Psoas muscle (tissue), 8 donors: ENCODE measurements at places on chromosomes 11 and 22. TPM values are rescaled to one million over a fixed set of nuclear protein-coding genes. Genes with fewer than 3 reads are reported as not detected.
A peak's percentile ranks its signal among the peaks of the same experiment; 100 is the strongest.

Gene PIWIL4
- 1.7 TPM for total RNA-seq

Gene OR6A2
- not detected for total RNA-seq

Gene PC
- 33.0 TPM for total RNA-seq

Gene CCDC116
- 0.13 TPM for total RNA-seq

Gene THAP7
- 27.4 TPM for total RNA-seq

Gene DNAJB13
- not detected for total RNA-seq

Gene TENM4
- total RNA-seq: 1.7 TPM

Gene HBG1
- total RNA-seq: not detected

Gene TMEM151A
- not detected for total RNA-seq

- H3K4me3 ChIP-seq: no peak overlapping the region
- no peak overlapping the region for H3K27ac ChIP-seq
- peak; percentile 68 for DNase-seq
- H3K27me3 ChIP-seq: no peaks in the 10 kb centered on the region
- no peaks in the 10 kb centered on the region for H3K4me1 ChIP-seq
Measured at GRCh38 chr11:250740-251299, 14.0 kb downstream of the PSMD13 start.

GRCh38 chr11:99351624-99352023 lies 330.9 kb downstream of the CNTN5 start:
- DNase-seq: no peak
- no peaks in the 10 kb centered on the region for H3K27me3 ChIP-seq
- no peaks in the 10 kb centered on the region for H3K36me3 ChIP-seq
- H3K27ac ChIP-seq: peak overlapping the region; percentile 70
- no peak overlapping the region for H3K4me3 ChIP-seq

GRCh38 chr11:133047036-133047770 lies 485.1 kb downstream of the OPCML start:
- H3K4me3 ChIP-seq: no peak overlapping the region
- H3K27me3 ChIP-seq: peaks cover 2% of the 10 kb centered on the region
- no peak for DNase-seq
- H3K4me1 ChIP-seq: no peaks in the 10 kb centered on the region
- H3K27ac ChIP-seq: no peak overlapping the region

GRCh38 chr11:6925636-6926207 lies 504 bp upstream of the ZNF215 start:
- H3K4me3 ChIP-seq: peak overlapping the region; percentile 63
- peaks cover 16% of the 10 kb centered on the region for H3K27me3 ChIP-seq

DNA sequence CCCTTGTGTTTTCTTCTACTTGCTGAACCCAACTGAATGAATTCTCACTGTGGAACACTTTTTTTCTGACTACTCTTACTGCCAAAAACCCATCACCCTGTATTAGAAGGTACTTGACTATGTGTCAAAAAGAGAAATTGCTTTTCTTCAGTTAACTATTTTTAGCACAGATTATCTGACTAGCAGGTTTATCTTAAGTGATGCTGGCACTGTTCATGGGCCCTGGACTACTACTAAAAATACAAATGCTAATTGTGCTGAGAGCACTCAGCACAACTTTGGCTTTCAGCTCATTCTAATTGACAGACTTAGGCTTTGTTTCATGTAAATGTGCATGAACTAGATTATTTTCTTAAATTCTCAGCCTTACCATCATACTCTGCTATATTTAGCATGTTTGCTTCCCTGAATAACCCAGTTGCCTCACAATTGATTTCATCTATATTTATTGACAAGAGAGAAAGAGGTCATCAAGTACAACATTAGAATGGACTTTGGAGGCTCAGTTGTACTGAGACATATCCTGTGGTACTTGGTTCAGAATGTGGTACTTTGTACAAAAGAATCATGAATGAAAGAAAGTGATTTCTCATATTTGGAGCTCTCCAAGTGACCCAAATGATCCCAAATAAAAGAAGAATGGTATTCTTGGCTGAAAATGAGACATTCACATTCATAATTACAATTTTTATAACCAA lies 478.3 kb downstream of the KCNA4 start:
- no peak overlapping the region for H3K27ac ChIP-seq
- no peaks in the 10 kb centered on the region for H3K27me3 ChIP-seq
- H3K4me3 ChIP-seq: no peak overlapping the region
- DNase-seq: no peak

GRCh38 chr11:95229993-95230809 lies 801 bp downstream of the SESN3 start:
- H3K4me3 ChIP-seq: peak overlapping the region; percentile 83
- H3K4me1 ChIP-seq: peaks cover 8% of the 10 kb centered on the region
- H3K27ac ChIP-seq: peak overlapping the region; percentile 50

DNA sequence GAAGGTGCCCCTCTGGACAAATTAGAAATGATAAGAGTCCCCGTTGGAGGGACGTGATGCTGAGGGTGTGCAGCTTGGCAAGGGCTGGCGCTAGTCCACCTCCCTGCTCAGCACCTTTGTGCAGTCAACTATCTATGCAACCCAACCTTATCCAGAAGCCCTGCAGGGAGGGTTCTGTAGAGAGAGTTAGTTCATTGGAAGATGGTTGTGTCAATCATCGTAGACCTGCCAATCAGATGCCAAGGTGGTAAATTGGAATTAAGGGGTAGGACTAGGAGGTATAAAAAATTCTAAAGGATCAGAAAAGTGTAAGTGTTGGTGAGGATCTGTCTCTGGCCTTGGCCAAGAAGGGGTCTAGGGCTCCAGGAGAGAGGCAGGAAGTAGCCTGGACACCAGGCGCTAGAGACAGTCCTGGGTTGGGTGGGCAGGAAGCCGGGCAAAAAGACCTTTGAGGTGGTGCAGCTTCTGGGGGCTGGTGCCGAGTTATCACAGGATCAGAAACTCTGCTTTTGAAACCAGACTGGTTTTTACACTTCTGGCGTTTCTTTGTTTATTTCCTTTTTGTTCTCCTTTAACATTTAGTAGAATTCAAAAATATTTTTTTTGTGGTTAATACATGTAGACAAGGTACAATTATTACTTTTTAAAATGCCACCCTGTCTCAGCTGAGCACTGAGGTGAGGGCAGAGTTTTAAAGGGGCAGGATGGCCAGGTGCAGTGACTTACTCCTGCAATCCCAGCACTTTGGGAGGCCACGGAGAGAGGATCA lies 1.6 kb downstream of the C1QTNF6 start:
- H3K36me3 ChIP-seq: no peaks in the 10 kb centered on the region
- H3K4me1 ChIP-seq: peaks cover 39% of the 10 kb centered on the region
- H3K27me3 ChIP-seq: no peaks in the 10 kb centered on the region
- H3K27ac ChIP-seq: no peak overlapping the region
- H3K4me3 ChIP-seq: no peak overlapping the region

DNA sequence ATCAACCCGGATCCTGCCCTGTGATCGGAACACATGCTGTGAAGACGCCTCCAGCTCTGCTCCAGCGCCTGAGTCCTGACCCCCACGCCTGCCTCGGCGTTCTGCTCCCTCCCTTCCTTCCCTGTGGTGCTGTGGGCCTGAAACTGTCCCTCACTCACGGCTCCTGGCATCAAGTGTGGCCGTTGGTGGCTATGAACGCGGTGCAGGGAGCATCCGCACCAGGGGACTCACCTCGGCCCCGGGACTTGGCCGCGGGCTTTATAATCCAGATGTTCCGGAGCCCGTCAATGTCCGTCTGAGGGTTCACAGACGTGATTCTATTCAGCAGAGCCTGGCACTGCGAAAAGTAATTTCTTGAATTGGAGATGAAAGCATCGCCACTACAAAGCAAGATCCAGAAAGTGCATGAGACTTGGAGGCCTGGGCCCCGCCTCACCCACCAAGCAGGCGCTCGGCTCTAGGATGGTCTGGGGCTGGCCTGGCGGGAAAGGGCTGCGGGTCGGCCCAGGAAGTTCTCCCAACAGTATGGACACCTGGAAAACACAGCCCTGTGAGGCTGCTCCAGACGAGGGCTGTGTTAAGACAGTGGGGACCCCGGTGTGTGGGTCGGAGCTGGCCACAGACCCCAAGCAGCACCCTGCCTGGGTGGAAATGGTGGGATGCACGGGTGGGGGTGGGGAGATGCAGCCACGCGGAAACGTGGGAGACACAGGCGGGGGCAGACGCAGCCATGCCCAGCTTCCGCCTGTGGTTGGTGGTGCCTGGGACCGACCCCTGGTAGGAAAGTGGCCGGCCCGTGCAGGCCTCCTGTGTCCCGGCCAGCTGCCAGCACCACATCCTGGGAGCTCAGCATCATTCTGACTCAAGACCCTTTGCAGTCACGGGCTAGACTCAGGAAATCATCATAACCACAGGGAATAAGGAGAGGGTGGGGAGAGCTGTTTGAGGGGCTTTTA lies 21.8 kb upstream of the IL17REL start:
- H3K27ac ChIP-seq: no peak overlapping the region
- H3K27me3 ChIP-seq: peaks cover 55% of the 10 kb centered on the region
- DNase-seq: no peak

DNA sequence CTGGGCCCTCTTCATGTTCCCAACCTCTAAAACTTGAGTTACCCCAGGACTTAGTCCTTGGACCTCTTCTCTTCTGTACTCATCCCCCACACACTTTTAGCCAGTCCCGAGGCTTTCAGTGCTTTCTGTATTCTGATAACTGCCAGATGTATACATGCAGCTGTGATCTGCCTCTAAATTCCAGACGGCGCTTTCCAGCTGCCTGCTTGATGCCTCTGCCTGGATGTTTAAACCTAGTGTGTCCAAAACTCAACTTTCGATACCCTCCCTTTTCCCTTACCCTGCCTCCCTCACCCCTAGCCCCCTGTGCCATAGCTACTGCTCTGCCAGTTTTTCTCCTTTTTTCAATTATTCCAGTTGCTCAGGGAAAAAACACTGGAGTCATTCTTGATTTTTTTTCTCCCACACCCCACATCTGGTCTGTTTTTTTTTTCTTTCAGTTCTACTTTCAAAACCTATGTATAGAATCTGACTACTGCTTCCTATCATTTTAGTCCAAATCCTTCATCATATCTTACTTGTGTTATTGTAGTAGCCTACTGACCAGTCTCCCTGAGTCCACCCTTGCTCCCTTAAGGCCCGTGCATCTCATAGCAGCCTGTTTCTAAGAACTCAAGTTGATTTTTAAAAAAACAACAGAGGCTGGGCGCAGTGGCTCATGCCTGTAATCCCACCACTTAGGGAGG lies 32.9 kb upstream of the TECTA start:
- H3K36me3 ChIP-seq: peaks cover 5% of the 10 kb centered on the region
- H3K4me1 ChIP-seq: no peaks in the 10 kb centered on the region
- DNase-seq: no peak
- H3K27ac ChIP-seq: no peak overlapping the region
- no peaks in the 10 kb centered on the region for H3K27me3 ChIP-seq

DNA sequence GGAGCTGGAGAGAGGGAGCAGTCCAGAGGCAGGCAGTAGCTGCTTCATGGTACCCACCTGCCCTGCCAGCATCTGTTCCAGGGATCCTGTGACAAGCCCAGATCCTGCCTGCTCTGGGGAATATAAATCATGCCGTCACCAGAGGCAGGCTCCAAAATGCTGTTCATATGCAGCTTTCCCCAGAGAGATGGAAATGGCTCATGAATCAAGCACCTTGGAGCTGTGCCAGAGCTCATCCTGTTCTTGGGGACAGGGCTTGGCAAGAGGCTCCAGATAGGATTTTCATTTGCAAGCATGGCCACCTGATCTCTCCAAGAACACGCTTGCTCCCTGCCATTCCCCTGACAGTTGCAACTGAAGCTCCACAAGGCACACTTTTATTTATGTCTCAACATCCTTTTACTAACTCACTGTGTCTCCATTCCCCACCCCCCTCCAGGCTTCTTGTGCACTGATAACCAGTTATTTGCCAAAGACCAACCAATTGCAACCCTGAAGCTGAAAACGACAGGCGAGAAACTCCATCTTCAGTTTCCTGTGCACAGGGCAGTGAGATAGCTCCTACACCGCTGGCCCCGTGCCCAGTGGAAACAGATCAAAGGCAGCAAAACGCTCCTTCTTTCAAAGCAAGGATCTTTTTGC lies 115.8 kb upstream of the PITPNB start:
- H3K27ac ChIP-seq: peak overlapping the region; percentile 82
- H3K4me1 ChIP-seq: peaks cover 45% of the 10 kb centered on the region
- H3K36me3 ChIP-seq: no peaks in the 10 kb centered on the region

- H3K27me3 ChIP-seq: no peaks in the 10 kb centered on the region
- H3K4me1 ChIP-seq: no peaks in the 10 kb centered on the region
- H3K27ac ChIP-seq: no peak overlapping the region
- DNase-seq: no peak
Measured at GRCh38 chr11:37957717-37958116, 1359.7 kb upstream of the RAG2 start.

- H3K36me3 ChIP-seq: no peaks in the 10 kb centered on the region
- no peak overlapping the region for H3K27ac ChIP-seq
- no peak for DNase-seq
- H3K4me1 ChIP-seq: no peaks in the 10 kb centered on the region
- H3K4me3 ChIP-seq: no peak overlapping the region
Measured at GRCh38 chr11:120974965-120975364, 48.9 kb upstream of the TBCEL start.

GRCh38 chr11:27398400-27398770 lies 35.4 kb upstream of the CCDC34 start:
- DNase-seq: no peak
- H3K4me3 ChIP-seq: no peak overlapping the region
- H3K27ac ChIP-seq: no peak overlapping the region
- no peaks in the 10 kb centered on the region for H3K27me3 ChIP-seq

- no peaks in the 10 kb centered on the region for H3K4me1 ChIP-seq
- H3K27ac ChIP-seq: no peak overlapping the region
- peaks cover 2% of the 10 kb centered on the region for H3K27me3 ChIP-seq
- no peak overlapping the region for H3K4me3 ChIP-seq
- DNase-seq: no peak
Measured at GRCh38 chr11:120302001-120302805, 22.9 kb upstream of the TLCD5 start.

DNA sequence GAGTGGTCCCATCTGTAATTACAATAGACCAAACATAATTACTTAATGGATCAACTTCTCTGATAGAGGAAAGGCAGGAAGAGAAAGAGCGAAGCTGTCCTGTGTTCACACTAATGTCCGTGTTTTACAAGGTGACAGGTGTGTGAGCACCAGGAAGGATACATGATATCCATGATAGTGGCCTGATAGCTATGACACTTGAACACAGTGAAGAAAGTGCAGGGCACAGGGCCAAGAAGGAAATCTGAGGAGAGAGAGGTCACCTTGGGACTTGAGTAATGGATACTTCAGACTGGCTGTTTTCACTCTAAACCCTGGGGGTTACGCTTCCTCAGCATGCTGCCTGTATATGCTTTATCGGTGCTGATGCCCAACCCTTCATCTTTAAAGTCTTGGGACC lies 29.4 kb downstream of the TUB start:
- no peak overlapping the region for H3K4me3 ChIP-seq
- no peak for DNase-seq
- no peak overlapping the region for H3K27ac ChIP-seq
- no peaks in the 10 kb centered on the region for H3K36me3 ChIP-seq
- no peaks in the 10 kb centered on the region for H3K27me3 ChIP-seq
- H3K4me1 ChIP-seq: peaks cover 37% of the 10 kb centered on the region

GRCh38 chr11:643366-643765 lies 6.3 kb downstream of the DRD4 start:
- H3K4me3 ChIP-seq: no peak overlapping the region
- peaks cover 6% of the 10 kb centered on the region for H3K27me3 ChIP-seq
- no peak for DNase-seq
